ENCODE measurements at places on chromosomes 6 and 20. TPM values are rescaled to one million over a fixed set of nuclear protein-coding genes. Genes with fewer than 3 reads are reported as not detected.

- no peak overlapping the region for H3K27ac ChIP-seq
- DNase-seq = no peak
- peaks cover under 1% of the 10 kb centered on the region for H3K27me3 ChIP-seq
- H3K4me1 ChIP-seq = peaks cover 2% of the 10 kb centered on the region
- H3K4me3 ChIP-seq = no peak overlapping the region
- H3K36me3 ChIP-seq = no peaks in the 10 kb centered on the region
Observed at GRCh38 chr6:128642132-128642531, 121.7 kb upstream of the PTPRK start.

DNA sequence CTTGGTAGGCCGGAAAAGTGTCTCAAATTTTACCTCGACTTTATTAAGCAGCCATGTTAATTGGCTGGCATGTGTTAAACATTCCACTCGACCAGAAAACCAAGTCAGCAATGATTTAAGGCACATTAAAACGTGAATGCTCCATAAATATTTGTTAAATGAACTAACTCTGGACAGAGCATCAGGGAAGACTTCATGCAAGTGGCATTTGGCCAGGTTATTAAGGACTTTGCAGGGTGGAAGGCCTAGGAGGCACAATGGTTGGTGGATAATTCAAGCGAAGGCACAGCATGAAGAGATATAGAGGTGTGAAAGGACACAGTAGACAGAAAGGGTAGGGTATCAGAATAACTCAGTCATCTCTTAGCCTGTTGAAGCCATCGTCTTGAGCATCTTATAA, 23.0 kb downstream of the ELOVL5 start:
- DNase-seq = no peak
- H3K4me3 ChIP-seq = no peak overlapping the region
- peaks cover 29% of the 10 kb centered on the region for H3K36me3 ChIP-seq
- H3K27ac ChIP-seq = no peak overlapping the region

DNA sequence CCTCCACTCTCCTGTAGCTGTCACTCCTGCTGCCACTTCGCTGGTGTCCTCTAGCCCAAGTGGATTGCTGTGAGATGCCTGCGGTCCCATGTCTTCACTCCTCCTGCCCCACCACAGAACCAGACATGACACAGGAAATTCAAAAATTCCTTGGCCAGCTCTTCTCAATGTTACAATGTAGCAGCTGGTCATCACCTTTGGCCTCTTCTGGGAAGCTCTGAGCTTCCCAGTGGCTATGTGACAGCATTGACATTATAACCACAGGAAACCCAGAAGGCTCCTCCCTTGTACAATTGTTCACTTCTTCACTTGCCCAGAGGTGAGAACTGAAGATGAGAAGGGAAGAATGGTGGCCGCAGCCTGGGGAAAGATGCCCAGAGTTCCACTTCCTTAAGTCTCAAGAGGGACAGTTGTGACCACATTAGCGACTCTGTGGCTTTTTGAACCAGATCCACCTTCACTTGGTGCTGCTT, 76.1 kb upstream of the NAA20 start:
- H3K27me3 ChIP-seq = peaks cover 47% of the 10 kb centered on the region
- no peak for DNase-seq
- H3K27ac ChIP-seq = no peak overlapping the region
- no peak overlapping the region for H3K4me3 ChIP-seq

- H3K4me1 ChIP-seq = peaks cover 48% of the 10 kb centered on the region
- H3K4me3 ChIP-seq = peak overlapping the region; percentile 70
- H3K27ac ChIP-seq = peak overlapping the region; percentile 85
- H3K36me3 ChIP-seq = no peaks in the 10 kb centered on the region
Observed at GRCh38 chr6:90413867-90414266, 117.2 kb upstream of the BACH2 start.

GRCh38 chr20:53840532-53840931, 229.9 kb downstream of the BCAS1 start:
- DNase-seq = no peak
- H3K4me3 ChIP-seq = no peak overlapping the region
- H3K27me3 ChIP-seq = no peaks in the 10 kb centered on the region
- peaks cover 72% of the 10 kb centered on the region for H3K4me1 ChIP-seq
- H3K27ac ChIP-seq = peak overlapping the region; percentile 90

- H3K4me1 ChIP-seq = no peaks in the 10 kb centered on the region
- no peak for DNase-seq
- no peak overlapping the region for H3K27ac ChIP-seq
- H3K27me3 ChIP-seq = no peaks in the 10 kb centered on the region
Observed at GRCh38 chr6:62740596-62740995, 454.6 kb upstream of the KHDRBS2 start.

- H3K36me3 ChIP-seq = peaks cover 32% of the 10 kb centered on the region
- no peak for DNase-seq
- peaks cover 24% of the 10 kb centered on the region for H3K4me1 ChIP-seq
- H3K27me3 ChIP-seq = no peaks in the 10 kb centered on the region
Observed at GRCh38 chr20:56483970-56484369, 15.5 kb downstream of the RTF2 start.

Gene CEBPB
- 36.4 TPM for total RNA-seq

- no peak overlapping the region for H3K4me3 ChIP-seq
- H3K4me1 ChIP-seq = no peaks in the 10 kb centered on the region
- no peak for DNase-seq
- H3K27ac ChIP-seq = no peak overlapping the region
- peaks cover 8% of the 10 kb centered on the region for H3K27me3 ChIP-seq
- H3K36me3 ChIP-seq = no peaks in the 10 kb centered on the region
Observed at GRCh38 chr6:39829331-39829730, 37.2 kb downstream of the DAAM2 start.

DNA sequence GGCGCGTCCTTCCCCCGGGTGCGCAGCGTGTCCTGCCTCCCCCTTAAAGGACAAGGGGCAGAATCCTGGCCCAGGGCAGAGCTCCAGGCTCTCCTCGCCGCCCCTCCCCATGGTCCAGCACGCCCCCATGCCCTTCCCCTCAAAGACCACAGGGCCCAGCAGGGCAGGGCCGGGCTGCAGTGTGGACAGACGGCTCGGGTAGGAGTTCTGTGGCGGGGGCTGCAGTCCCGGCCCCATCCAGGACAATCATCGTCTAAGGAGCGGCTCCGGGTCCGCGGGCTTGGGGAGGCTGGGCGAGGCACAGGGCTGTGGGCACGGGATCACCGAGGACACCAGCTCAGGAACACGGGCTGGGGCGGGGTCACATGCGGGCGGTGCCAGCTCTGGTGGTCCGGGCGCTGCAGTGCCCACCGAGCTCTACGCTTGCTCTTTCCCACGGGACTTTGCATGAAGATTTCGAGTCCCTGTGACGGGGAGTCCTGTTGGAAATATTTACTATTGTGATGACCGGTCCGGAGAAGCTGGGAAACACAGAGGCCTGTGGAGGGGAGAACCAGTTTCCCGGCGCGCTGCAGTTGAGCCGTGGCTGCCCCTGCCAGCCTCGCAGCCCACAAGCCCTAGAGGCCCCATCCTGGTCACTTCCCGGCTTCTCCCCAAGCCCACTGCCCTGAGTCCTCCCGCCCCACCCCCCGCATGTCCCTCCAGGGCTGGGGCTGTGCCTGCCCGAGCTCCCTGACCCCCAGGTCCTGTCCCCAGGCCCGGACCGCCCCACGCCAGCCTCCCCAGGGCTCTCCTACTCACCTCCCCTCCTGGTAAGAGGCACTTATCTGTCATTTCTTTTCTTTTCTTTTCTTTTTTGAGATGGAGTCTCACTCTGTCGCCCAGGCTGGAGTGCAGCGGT, 20.6 kb downstream of the SLC17A9 start:
- no peak for DNase-seq
- peaks cover 54% of the 10 kb centered on the region for H3K27me3 ChIP-seq
- H3K27ac ChIP-seq = no peak overlapping the region
- peaks cover 18% of the 10 kb centered on the region for H3K4me1 ChIP-seq
- H3K36me3 ChIP-seq = no peaks in the 10 kb centered on the region
- H3K4me3 ChIP-seq = no peak overlapping the region

DNA sequence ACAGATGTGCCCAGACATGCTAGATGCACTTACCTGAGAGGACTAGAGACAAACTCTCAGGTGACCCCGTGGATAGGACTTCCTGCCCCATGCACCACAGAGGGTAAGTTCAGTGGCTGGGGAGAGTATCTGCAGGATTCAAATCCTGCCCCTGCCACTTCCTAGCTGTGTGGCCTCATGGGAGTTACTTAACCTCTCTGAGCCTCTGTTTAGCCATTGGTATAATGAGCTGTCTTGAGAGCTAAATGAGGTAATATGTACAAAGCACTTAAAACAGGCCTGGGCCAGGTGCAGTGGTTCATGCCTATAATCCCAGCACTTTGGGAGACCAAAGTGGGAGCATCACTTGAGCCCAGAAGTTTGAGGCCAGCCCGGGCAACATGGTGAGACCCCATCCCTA, 59.3 kb downstream of the GRM4 start:
- DNase-seq = no peak
- no peaks in the 10 kb centered on the region for H3K4me1 ChIP-seq
- H3K27me3 ChIP-seq = no peaks in the 10 kb centered on the region
- H3K4me3 ChIP-seq = no peak overlapping the region

Gene ESF1
- total RNA-seq = 29.2 TPM

GRCh38 chr6:27608916-27609883, 136.3 kb upstream of the ZNF184 start:
- no peak for DNase-seq
- H3K4me1 ChIP-seq = peaks cover 12% of the 10 kb centered on the region
- H3K27ac ChIP-seq = no peak overlapping the region
- peaks cover 77% of the 10 kb centered on the region for H3K27me3 ChIP-seq
- no peak overlapping the region for H3K4me3 ChIP-seq
- peaks cover 2% of the 10 kb centered on the region for H3K36me3 ChIP-seq

GRCh38 chr6:130547723-130548122, 181.9 kb downstream of the TMEM200A start:
- H3K4me3 ChIP-seq = no peak overlapping the region
- H3K27ac ChIP-seq = no peak overlapping the region
- no peak for DNase-seq

Gene ADGB
- total RNA-seq = not detected

DNA sequence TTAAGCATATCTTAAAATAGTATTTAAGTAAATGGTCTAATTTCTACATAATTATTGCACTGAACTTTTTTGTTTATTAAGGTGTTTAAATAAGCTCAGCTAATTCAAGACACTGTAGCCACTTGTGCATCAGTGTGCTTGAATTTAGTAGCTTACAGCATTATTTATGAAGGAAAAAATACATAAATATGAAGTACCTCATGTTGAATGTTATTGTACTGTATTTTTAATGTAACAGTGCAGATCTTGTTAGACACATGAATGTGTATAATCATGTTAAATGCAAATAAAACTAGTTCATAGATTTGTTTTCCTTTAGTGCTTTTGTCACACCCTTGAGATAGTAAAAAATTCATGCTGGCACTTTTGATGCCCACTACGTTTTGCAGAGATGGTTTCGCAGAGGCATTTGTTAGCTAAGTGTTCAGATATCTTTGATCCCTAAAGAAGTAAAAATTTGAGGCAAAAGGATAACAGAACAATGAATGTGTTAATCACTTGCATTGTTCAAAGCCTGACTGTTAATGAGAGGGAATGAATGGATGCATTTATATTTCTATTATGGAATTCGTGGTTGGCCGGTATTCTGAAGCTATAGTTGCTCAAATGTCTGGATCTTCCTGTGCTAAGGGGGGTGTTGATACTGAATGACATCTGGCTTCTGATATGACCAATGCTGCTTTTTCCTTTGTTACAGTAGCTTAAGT, 8.8 kb downstream of the BTBD3 start:
- DNase-seq = no peak
- H3K36me3 ChIP-seq = peaks cover 4% of the 10 kb centered on the region
- H3K27me3 ChIP-seq = no peaks in the 10 kb centered on the region
- no peak overlapping the region for H3K4me3 ChIP-seq
- no peak overlapping the region for H3K27ac ChIP-seq

DNA sequence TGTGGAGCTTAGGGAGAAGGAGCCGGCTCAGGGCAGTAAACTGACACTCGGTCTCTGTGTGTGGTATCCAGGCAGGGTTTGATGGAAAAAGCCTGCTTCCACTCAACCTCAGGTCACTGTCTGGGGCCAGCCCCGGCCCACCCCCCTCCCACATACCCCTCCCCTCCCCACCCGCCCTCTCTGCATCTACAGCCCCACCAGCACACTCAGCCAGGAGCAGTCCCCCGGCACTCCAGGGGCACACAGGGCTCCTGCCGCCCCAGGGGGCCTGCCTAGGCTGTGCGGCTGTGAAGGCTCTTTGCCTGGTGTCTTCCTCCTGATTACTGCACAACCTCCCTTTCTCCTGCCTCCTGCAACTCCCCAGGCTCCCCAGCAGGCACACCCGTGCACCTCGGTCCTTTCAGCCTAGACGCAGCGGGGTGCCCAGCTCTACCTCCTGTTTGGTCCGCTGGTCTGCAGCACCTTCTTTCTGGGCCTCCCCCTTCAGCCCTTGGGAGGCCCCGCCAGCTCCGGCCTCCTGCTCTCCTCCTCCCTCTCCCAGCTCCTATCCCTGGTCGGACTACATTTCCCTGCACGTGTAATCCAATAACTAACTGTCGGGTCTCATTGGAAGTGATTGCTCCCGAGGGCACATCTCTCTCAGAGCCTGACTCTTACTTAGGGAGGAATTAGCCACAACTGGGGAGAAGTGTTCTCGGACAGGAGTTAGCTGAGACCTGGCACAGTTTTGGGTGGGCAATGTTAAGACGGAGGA, 1.3 kb upstream of the FOXF2 start:
- peaks cover 22% of the 10 kb centered on the region for H3K4me1 ChIP-seq
- DNase-seq = no peak
- no peaks in the 10 kb centered on the region for H3K36me3 ChIP-seq
- peaks cover 87% of the 10 kb centered on the region for H3K27me3 ChIP-seq

- peaks cover 48% of the 10 kb centered on the region for H3K36me3 ChIP-seq
- no peak overlapping the region for H3K27ac ChIP-seq
- H3K4me1 ChIP-seq = peaks cover 4% of the 10 kb centered on the region
- H3K4me3 ChIP-seq = no peak overlapping the region
- DNase-seq = no peak
Observed at GRCh38 chr6:42059743-42060142, 9.4 kb downstream of the TAF8 start.

Data from activated naive CD8-positive, alpha-beta T cell treated with anti-CD3 and anti-CD28 coated beads for 36 hours (primary cell).